ENCODE measurements at places on chromosomes 6 and 20.

DNA sequence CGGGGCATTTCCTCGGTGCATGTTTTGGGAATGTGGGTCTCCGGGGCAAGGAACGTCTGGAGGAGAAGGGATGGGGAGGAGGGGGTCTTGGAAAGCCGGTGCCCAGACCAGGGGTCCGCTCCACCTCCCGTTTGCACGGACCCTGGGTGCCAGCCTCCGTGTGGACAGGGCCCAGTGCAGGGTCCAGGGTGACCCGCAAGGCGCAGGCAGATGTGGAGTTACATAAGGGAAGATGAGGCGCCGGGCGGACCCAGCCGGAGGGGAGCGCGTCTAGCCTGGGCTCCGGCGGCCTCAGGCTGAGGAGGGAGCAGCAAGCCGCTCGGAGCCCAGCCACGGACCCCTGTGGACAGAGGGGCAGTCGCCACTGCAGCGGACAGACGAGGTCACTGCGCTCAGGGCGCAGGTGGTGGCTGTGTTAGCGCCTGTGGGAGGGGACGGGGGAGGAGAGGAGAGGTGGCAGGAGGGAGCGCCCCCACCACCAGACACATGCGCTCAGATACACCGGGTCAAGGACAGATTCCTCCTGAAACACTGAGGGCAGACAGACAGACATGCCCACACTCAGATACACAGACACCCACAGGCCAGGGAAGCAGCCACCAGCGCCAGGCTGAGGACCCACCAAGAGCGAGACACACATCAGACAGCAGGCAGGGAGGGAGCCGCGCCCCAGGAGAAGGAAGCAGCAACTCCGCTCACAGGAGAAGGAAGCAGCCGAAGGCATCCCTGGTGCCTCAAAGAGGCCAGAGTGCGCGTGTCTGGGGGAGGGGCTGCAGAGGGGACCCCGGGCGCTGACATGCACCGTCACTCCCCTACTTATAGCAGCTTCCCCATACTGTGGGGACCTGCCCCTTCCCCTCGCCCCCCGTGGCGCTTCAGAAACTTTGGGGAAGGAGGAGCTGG is 839 bp upstream of the HRH3 start:
- DNase-seq: no peak

DNA sequence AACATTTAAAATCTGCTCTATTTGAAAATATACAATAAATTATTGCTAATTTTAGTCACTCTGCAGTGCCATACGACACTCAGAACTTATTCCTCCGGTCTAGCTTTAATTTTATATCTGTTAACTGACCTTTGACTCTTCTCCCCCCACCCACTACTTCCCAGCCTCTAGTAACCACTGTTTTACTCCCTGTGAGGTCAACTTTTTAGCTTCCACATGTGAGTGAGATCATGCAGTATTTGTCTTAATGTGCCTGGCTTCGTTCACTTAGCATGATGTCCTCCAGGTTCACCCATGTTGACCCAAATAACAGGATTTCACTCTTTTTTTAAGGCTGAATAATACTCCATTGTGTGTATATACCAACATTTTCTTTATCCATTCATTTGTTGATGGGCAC is 80.8 kb downstream of the RPP40 start:
- no peak for DNase-seq

DNA sequence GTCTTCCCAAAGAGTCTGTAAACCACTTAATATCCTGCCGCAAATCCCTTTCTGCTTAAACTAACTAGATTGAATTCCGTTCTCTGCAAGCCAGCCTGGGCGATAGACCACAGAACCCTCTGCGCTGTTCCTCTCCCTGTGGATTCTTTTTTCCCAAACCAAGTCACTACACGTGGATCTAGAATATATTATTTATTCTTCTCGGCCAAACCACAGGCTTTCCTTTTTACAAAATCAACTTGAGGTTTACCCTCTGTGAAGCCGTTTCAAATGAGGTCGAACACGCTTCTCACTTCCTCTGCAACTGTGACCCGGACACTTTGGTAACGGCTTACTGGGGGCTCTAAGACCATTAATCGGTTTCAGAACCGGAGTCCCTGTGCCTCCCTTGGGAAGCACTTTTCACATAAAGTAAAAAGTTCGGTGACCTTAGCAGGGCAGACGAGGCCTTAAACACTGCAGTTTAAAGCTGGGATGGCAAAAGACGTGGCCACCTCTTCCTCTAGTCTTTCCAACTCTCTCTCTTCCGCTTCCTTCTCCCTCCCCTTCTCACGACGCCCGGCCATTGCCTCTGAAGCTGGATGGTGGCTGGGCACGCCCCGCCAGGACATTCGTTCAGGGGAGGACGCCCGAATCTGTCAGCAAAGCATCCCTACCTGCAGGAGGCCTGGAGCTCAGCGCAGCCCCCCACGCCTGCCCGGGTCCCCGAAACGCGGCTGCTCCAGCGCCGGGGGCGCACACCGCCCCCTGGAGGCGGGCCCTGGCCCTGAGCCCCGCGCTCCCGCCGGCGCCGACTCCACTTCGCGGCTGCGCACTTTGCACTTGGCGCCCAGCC is 55.0 kb upstream of the FOXC1 start:
- peak; percentile 35 for DNase-seq

DNA sequence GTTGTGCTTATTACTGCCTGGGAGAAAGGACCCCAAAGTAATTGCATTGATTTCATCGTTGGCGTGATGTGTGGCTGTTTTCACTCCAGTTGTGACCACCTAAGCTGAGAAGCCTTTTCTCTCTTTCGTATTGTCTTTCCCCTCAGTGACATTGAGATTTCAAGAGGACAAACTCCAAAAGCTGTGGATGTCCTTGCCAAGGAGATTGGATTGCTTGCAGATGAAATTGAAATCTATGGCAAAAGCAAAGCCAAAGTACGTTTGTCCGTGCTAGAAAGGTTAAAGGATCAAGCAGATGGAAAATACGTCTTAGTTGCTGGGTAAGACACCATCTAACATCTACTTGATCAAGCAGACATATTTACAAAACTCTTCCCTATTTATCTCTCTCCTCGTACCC is 60.5 kb downstream of the MTHFD1L start:
- no peak for DNase-seq

- no peak for DNase-seq
These were observed 17.1 kb downstream of the RNF182 start for GRCh38 chr6:13941902-13942301.

DNA sequence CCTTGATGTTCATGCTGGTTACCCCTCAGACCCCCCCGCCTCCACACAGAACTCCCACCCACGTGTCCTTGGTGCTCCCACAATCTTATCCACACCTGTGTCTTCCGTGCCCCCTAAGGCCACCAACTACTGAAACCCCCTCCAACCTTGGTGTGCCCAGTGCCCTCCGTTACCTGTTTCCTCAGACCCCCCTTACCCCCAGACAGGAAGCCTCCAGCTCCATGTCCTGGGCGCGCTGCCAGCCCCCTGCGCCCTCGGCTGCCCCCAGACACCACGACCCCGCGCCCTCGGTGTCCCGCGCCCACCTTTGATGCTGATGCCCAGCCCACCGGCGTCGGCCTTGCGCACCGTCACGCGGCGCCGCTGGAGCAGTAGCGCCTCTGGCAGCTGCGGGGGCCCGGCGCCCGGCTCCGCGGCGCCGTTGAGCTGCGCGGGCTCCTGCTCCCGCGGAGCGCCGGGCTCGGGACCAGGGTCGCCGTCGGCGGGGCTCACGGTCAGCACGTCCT is 504 bp downstream of the SNTA1 start:
- DNase-seq: peak; percentile 8

DNA sequence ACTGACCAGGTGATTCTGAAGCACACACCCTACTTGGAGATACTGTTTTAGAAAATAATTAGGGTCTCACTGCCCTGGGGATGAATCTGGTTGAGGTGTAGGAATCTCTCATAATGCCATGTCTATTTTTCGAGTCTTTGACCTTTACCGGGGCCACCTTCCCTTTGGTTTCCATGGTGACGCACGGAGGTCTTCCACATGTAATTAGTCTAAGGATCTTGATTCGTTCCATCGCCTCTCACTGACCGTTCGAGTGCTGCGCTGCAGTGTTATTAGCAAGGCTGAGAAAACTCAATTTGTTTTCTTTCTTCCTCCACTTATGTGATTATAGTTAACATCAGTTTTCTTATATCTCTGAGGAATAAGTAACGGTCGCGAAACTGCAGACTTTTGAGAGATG is 144.3 kb upstream of the SPACA1 start:
- no peak for DNase-seq

GRCh38 chr6:88538130-88538706 is 372.1 kb upstream of the CNR1 start:
- no peak for DNase-seq

DNA sequence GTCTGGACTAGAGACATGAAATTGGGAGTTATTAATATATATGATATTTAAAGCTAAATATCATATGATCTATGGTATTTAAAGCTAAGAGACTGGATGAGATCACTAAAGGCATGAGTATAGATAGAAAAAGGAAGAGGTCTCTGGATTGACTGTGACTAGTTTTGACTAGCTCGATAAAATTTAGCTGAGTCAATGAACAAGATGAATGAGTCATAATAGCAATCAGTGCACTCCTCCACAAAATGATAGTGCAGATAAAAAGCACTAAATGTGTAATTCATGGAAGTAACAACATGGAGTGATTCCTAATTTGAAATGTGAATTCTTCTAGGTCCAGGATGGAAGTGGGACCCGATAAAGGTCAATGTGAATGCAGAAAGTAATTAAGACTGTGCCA is 127.4 kb downstream of the PFDN4 start:
- DNase-seq: no peak

DNA sequence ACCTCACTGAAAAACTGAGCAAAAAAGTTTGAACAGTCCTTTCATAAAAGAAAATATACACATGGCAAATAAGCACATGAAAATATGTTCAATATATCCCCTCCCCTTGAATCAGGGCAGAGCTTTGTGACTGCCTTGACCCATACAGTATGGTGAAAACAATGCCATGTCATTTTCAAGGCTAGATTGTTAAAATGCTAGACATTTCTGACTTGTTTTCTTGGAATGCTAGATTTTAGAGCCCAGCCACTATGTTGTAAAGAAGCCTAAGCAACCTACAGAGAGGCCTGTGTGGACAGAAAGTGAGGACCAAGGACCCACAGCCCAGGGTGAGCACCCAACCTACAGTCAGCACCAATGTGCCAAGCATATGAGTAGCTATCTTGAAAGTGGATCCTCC is 17.1 kb upstream of the ASF1A start:
- no peak for DNase-seq

GRCh38 chr20:667351-668034 is 8.1 kb downstream of the SCRT2 start:
- peak; percentile 48 for DNase-seq

DNA sequence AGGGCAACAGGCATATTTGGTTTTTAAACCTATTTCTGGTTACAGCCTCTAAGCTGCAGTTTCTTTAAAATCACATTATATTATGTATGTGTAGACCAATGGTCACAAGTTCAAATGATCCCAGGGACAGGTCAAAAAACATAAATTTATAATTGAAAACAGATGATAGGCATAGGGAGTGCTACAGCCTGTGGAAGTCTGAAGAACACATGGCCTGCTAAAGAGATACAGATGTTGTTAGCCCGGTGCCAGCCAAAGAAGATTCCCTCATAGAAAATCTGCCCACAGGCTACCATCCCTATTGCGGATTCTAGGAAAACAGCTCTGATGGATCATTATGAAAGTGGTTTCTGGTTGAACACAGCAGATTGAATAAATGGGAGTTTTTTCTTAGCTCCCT is 65.3 kb downstream of the NRSN1 start:
- DNase-seq: no peak

DNA sequence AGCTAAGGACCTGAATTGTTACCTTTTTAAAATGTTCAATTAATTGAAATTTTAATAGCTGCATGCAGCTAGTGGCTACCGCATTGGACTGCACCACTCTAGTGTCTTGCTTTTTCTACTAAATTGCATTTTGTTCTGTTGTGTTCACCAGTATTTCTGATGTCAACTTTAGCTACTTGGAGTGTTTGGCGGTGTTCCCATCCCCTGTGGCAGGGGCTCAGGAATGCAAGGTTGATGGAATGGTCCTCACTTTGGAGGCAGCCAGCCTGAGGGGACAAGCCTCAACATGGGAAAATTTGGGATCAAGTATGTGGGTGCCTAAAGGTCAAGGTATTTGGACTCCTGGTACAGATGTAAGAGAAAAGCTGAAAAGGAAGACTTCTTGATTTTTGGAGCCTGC is 230.1 kb upstream of the PRND start:
- DNase-seq: no peak

DNA sequence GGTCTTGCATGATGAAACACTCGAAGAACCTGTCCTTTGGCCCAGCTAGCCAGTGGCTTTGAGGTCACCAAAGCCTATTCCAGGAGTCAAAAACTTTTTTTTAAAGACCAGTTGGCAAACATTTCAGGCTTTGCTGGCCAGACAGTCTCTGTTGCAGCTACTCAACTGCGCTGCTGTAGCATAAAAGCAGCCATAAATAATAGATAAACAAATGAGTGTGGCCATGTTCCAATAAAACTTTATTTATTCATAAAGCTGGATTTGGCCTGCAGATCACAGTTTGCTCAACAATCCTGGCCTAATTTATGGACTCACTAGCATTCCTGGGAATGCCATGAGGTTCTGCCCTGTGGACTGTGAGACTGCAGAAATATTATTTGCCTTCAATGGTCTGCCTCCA is 68.8 kb upstream of the LTV1 start:
- DNase-seq: no peak

DNA sequence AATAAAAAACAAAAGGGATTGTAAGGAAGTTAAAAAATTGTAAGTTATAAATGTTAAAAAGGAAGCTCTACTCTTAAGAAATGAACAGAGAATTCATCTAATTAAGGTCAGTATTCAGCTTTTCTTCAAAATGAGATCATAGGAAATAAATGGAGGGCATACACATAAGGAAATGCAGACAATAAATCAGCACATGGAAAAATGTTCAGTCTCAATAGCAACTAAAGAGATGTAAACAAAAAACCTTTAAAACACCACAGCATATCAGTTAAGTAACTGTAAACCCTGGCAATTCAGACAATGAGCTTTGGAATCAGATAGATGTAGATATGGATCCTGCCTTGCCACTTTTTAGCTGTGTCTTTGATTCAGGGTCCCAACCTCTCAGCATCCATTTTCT is 24.0 kb upstream of the CLIC5 start:
- no peak for DNase-seq

DNA sequence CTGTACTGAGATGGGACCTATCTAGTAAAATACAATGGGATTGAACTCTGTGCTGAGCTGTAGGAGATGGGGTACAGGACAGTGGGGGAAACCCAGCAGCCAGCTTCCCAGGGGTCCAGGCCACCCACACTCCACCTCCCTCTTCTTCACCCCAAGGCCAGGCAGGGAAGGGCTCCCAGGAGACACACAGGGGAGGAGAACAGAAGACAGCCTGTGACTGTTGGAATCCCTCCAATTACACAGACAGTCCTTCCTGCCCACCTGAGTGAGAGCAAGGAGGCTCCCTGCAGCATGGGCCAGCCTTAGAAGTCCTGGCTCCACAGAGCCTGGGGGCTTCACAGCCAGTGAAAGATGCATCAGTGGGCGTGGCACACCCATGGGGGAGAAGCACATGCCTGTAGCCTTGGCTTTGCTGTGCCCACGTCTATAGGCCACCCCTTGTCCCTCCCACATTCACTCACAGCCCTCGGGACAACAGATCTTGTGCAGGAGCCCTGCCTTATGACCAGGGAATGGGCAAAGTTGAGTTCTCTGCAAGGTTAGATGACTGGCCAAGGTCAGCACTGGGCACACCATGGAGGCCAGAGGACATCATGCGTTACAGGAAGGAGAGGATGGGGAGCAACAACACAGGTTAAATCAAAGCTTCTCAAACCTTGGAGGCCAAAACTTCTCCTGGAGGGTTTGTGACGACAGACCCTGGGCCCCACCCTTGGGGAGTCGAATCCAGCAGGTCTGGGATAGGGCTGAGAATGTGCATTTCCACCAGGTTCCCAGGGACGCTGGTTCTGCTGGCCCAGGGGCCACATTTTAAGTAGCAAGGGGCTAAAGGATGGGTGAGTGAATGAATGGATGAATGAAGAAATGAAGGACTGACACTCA is 12.3 kb upstream of the CST7 start:
- DNase-seq: no peak
